Tibial nerve (tissue), 4 donors: ENCODE measurements at places on chromosomes 2 and 18. TPM values are rescaled to one million over a fixed set of nuclear protein-coding genes. Genes with fewer than 3 reads are reported as not detected.

DNA sequence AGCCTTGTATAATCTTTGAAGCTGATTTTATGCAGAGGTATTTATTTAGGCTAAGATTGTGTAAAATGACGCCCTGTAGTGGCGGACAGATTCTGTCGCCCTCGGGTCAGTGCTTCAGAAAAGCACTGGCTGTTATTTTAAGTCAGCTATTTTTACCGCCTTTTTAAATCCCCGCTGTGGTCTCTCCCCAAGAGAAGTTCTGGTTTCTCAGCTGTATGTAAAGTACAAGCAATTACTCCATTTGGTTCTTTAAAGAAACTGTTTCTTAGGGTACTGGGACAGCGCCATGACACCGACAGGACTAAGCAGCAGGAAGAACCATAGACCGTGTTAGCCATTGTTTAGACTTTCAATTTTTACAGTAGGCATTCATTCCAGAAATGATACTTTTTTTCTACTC, 65.0 kb downstream of the UGGT1 start:
- no peaks in the 10 kb centered on the region for H3K4me1 ChIP-seq
- H3K27ac ChIP-seq, result no peak overlapping the region
- H3K36me3 ChIP-seq, result no peaks in the 10 kb centered on the region
- H3K27me3 ChIP-seq, result no peaks in the 10 kb centered on the region

- no peak overlapping the region for H3K4me3 ChIP-seq
- H3K4me1 ChIP-seq, result no peaks in the 10 kb centered on the region
- no peaks in the 10 kb centered on the region for H3K27me3 ChIP-seq
These were observed 100.2 kb downstream of the AGAP1 start for GRCh38 chr2:235594041-235594440.

GRCh38 chr2:62744603-62745002, 39.1 kb downstream of the EHBP1 start:
- peaks cover 27% of the 10 kb centered on the region for H3K4me1 ChIP-seq
- no peaks in the 10 kb centered on the region for H3K36me3 ChIP-seq
- no peak overlapping the region for H3K27ac ChIP-seq
- H3K4me3 ChIP-seq, result no peak overlapping the region

The SCG2 gene
- not detected for total RNA-seq
